ENCODE measurements at places on chromosomes 11 and 22.
A peak's percentile ranks its signal among the peaks of the same experiment; 100 is the strongest.

- no peak for DNase-seq
Observed at GRCh38 chr11:134702827-134703226, 290.8 kb upstream of the B3GAT1 start.

GRCh38 chr22:21952586-21953571, at the start of gene PPM1F:
PPM1F (minus strand) TSS chr22:21952848; CDS start chr22:21946048, 6,800 bp downstream.
- DNase-seq: peak; percentile 78

GRCh38 chr22:37326726-37327125, 44.4 kb downstream of the CYTH4 start:
- peak; percentile 78 for DNase-seq

DNA sequence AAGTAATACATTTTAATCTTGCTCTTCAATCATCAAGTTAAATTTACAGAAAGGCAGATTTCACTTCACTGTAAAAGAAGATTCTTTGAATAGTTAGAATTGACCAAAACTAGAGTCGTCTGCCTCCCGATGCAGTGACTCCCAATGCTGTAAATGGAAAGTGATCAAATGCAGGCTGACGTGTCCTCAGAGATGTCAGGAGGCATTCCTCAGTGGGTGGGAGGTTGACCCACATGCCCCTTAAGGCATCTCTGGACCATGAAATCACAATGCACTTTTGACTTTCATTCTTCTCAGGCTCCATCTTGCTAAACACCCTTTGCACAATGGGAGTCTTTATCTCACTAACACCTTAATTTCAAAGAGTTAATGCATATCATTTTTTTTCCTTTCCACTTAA, 19.0 kb upstream of the CECR2 start:
- no peak for DNase-seq

All from small intestine (tissue), 16 donors.